ENCODE measurements at places on chromosomes 12 and 14.
A peak's percentile ranks its signal among the peaks of the same experiment; 100 is the strongest.

DNA sequence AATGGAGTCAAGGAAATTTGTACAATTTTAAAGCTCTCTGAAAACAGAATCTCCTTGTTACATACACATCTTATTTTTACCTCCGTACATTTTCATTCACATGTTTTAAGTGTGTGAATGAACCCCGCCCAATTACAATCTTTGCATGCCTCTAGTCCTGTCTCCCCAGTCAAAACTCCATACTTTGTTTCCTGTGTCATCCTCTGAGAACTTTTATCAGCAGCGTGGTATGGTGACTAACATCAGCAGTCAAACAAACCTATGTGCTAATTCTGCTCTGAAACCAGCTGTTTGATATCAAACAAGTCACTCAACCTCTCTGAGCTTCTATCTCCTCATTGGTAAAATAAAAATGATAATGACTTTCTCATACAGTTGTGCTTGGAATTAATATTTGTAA is 15.8 kb upstream of the ERGIC2 start:
- DNase-seq = no peak

- no peak for DNase-seq
These were observed 34.2 kb upstream of the TRIM9 start for GRCh38 chr14:51129130-51129529.

DNA sequence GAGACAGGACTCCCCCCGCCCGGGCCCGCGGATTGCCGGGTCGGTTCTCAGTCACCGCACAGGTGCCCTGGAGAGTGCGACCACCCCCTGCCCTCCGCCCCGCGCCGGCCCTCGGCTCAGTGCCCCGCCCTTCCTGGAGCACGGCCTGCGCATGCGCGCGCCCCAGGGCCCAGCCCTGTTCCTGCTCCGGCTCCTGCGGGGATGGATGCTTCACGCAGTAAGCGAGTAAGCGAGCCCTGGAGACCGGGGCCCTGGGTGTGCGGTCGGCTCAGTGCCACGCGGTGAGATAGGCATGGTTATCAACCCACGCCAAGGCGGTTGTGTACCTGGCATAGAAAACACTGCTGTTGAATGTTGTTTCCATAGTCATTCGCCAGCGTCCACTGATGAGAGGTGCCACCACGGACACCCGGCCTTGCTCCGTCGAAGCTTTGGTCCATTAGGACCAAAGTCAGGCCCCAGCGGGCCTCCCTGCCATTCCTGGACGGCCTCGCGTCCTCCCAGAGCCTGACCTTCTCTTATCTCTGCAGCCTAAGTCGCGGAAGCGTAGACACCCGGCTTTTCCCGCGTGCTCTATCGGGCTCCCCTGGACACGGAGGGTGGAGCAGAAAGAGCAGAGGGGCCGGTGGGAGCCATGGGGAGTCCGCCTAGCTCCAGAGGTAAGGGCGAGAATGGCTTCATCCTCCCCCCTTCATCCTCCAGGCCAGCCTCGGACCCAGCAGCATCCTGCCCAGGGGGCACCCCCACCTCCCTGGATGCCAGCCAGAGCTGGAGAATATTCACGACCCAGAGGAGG is 90.6 kb downstream of the PAPOLA start:
- DNase-seq = peak; percentile 75

- DNase-seq = peak; percentile 85
These were observed 66.6 kb upstream of the FAR2 start for GRCh38 chr12:29082522-29082921.

DNA sequence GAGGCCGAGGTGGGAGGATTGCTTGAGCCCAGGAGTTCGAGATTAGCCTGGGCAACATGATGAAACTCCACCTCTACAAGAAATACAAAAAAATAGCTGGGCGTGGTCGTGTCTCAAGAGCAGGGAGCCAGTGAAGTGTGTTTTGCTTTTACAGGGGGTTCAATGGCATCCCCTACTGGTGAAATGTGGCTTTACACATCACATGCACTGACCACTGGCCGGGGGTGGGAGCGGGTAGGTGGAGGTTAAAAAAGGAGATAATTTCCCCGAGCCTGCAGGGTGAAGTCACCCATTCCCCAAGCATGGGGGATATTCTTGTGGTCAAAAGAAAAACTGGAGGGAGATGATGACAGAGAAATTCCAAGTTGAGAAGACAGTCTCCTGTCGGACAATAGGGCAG is 63.6 kb upstream of the PWP1 start:
- DNase-seq = peak; percentile 2

- DNase-seq = peak; percentile 89
These were observed 53.5 kb upstream of the BEGAIN start for GRCh38 chr14:100640471-100641273.

DNA sequence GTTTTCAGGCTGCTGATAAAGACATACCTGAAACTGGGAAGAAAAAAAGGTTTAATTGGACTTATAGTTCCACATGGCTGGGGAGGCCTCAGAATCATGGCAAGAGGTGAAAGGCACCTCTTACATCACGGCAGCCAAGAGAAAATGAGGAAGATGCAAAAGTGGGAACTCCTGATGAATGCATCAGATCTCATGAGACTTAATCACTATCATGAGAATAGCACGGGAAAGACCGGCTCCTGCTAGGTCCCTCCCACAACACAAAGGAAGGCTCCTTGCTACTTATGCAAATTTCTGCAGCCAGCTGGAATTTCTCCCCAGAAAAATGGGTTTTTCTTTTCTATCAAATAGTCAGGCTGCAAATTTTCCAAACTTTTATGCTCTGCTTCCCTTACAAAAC is 174.1 kb upstream of the RMST start:
- no peak for DNase-seq

- no peak for DNase-seq
These were observed 124.6 kb downstream of the KICS2 start for GRCh38 chr12:64097366-64098105.

DNA sequence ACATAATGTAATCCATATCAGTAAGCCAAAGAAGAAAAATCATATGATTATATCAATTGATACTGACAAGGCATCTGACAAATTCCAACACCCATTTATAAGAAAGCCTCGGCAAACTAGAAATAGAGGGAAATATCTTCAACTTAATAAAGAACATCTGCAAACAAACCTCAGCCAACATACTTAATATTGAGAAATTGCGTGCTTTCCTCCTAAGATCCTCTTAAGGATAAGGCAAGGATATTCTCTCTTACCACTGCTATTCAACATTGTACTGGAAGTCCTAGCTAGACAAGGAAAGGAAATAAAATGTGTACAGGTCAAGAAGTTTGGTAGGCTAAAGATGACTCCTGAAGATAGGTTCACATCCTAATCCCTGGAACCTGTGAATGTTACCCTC is 115.9 kb downstream of the DERA start:
- no peak for DNase-seq

- no peak for DNase-seq
These were observed 48.7 kb downstream of the BEGAIN start for GRCh38 chr14:100538351-100539002.

GRCh38 chr14:38046160-38046559 is 161.5 kb upstream of the SSTR1 start:
- DNase-seq = no peak

GRCh38 chr12:65565601-65566560 is 258.4 kb upstream of the HMGA2 start:
- no peak for DNase-seq

- no peak for DNase-seq
These were observed 751.7 kb downstream of the NRXN3 start for GRCh38 chr14:78921856-78922255.

Measured in activated CD4-positive, alpha-beta T cell treated with anti-CD3 and anti-CD28 coated beads, Interleukin-2, amount 50 U/mL, for 16 hours (primary cell).